ENCODE measurements at places on chromosomes 5 and 9.
A peak's percentile ranks its signal among the peaks of the same experiment; 100 is the strongest.

GRCh38 chr5:35852773-35853172 lies 3.9 kb upstream of the IL7R start:
- DNase-seq: no peak

GRCh38 chr9:110900917-110901316 lies 137.4 kb downstream of the LPAR1 start:
- DNase-seq: no peak

DNA sequence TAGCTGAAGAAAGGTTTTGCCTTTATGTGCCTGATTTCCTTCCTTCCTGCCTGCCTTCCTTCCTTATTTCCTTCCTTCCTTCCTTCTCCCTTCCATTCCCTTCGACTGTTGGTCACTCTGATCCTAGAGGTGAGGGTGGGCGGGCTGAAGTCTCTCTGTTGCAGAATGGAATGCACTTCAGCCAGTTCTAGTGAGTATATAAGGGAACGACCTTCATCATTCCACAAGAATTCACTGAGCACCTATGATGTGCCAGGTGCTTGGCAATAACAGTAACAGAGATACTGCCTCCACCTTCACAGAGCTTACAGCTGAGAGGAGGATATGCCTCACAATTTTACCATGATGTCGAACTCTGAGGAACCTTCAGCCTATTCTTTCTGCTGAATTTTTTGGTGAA lies 8.7 kb upstream of the OR5C1 start:
- DNase-seq: peak; percentile 25

GRCh38 chr5:77630114-77630680 lies 8.3 kb downstream of the OTP start:
- peak; percentile 41 for DNase-seq

GRCh38 chr9:91839926-91840465 lies 110.0 kb downstream of the ROR2 start:
- no peak for DNase-seq

DNA sequence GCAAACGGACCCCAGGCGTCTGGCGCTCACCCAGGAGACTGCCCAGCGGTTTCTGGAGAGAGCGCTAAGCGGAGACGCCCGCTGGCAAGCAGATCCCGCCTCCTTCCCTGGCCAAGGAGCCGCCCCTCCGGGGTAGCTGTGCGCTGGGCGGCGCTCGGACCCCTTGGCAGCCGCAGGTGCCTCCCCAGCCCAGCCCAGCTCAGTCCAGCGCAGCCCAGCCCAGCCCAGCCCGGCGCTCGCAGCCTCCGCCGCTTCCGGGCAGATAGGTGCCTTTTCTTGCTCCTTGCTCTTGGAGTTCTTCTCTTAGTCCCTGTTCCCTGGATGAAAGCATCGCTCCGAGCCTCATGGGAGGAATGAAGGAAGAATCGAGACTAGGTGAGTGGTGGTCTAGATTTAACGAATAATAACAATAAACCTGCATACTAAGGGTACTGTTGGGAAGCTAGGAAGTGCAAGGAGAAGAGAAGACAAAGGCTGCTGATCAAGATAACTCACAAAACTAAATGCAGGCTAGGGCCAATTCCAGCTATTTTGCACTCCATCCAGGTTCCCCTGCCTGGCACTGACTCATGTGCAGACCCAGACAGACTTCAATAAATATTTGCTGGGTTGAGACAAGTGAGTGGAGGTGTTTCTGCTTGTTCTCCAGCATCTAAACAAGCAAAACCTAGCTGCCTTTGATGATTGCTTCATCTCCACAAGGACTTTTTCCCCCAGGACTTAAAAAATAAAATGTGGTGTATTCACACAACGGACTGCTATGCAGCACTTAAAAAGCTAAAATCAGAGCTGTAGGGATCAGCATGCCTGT lies at the start of gene STK32A:
TSS of gene STK32A (plus strand) at position 202 of the 811 bp plus-strand sequence. CDS start 4,609 bp downstream, outside the sequence.
- peak; percentile 65 for DNase-seq

DNA sequence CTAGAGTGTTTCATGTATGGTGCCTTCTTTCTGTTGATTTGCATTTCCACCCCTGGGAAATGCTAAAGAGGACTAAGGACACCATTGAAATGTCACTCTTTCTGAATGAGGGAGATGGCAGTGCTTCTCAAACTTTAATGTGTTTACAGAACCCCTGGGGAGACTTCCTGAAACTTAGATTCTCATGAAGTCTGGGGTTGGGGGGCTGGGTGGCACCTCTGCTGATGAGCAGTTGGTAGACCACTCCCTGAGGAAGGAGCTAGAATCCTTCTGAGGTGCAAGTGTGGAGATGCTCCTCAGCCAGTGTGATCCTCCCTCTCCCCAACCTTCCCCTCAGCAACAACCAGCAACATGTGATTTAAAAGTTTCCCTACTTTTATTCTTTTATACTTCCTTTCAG lies 546.8 kb downstream of the LRRC70 start:
- DNase-seq: no peak

Measured in PC-3 (cell line).